NCI-H1105 treated with DMSO at 0.1 percent for 48 hours (cell line): ENCODE measurements at places on chromosomes 1 and 21.

GRCh38 chr1:160050619-160051018, 18.8 kb upstream of the PIGM start:
- no peak for DNase-seq

- DNase-seq = no peak
Observed at GRCh38 chr21:22703521-22703920, 1705.3 kb downstream of the NCAM2 start.

DNA sequence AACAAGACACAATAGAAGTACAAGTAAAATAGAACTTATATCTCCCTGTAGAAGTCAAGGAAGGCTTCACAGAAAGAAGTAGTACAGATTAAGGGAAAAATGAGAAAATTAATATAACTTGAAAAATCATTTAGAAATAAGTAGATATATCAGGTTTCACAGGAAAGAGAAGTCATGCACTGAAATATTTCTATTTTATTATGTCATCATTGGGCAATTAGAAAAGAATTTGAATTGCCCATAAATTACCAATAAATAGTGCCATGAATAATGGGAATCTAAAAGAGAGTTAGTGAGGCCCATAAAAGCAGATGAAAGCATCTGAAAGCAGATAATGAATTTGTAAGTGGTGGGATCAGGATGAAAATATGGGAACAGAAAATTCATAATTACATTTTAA, 1597.8 kb downstream of the PLA2G4A start:
- peak; percentile 28 for DNase-seq

DNA sequence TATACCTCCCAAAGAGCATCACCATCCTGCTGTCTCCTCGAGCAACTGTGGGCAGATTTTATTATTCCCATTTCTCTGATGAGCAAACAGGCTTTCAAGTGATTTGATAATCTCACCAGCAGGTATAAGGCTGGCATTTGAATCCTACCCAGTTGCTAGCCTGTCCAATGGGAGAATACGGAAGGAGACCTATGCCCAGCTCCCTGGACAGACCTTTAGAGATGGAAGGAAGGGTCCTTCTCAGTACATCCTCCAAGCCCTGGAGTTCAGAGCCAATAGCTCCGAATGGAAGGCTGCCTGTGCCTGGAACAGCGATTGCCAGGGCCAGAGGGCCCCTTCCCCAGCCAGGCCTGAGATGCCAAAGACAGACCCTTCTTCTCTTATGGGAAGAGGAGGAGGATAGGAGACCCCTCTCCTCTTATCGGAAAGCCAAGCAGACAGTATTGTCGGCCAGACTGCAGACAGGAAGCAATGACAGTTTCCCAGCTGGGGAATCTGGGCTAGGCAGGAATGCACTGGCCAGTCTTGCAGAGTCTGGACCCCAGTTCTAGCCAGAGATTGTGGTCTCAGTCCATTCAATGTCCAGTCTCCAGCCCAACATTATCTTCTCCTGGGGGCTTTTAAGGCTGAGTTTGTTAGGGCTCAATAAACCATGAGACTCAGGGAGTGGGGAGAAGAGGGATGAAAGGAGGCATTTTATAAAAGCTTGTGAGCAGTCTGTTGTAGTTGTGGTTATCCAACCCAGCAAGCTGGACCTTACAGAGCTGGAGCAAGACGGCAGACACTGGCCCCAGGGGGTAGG, 2.0 kb downstream of the IFFO2 start:
- DNase-seq = no peak

GRCh38 chr1:38735651-38736161, 123.9 kb downstream of the RRAGC start:
- DNase-seq = no peak

DNA sequence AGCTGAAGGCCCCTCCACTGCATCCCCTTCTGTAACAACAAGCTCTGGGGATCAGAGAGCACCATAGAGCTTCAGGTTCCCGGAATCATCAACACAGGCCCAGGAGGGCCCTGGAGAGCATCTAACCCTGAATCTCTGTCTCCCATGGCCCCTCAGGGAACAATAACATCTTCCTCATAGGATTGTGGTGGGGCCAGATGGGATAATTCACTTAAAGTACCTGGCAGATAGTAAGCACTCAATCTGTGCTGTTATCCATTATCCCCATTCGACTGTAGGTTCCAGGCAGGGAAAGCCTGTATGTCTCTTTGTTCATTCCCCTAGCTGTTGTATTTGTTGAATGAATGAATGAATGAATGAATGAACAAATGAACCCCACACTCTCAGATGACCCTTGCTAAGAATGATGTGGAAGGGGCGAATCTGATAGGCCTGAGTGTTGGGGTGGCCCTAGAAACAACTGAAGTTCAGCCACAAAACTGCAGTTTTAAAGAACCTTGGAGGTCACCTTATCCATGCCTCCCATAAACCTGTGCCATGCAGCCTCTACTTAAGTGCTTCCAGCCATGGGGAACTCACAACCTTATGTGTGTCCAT, 14.5 kb downstream of the LAPTM5 start:
- no peak for DNase-seq

GRCh38 chr21:41418956-41419680, 6.9 kb upstream of the MX1 start:
- DNase-seq = no peak

DNA sequence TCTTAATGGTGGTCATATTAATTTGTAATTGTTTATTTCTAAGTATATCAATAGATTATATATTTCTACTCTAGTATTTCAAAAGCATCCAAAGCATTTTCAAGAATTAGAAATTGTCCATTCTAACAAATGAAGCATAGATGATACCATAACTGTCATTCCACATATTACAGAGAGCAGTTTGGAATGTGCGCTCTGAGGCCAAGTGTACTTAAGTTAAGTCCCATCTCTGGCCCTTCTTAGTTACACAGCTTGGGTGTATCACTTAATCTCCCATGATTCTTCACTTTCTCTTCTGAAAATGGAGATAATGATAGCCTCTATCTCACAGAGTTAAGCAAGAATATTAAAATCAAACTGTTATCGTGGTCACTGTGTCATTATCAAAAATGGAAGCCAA, 281.1 kb downstream of the MRPL39 start:
- no peak for DNase-seq

- DNase-seq = no peak
Observed at GRCh38 chr1:17229379-17229778, 19.5 kb upstream of the PADI3 start.

DNA sequence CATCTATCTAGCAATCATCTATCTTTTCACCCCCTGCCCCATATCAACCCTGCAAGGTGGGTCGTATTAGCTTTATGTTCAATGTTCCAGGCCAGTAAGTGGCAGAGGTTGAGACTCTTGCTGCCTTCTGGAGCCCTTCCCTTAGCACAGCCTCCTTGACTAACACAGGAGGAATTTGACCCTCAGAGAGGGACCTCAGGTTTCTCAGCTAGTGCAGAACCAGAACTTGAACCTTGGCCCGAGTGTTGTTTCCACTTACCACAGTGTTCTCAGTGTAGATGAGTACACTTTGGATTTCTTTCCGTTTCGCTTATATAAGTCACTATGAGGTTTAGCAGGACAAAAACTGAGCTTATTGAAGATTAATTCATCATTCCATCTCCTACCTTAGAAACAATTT, 11.1 kb upstream of the ATF3 start:
- no peak for DNase-seq

DNA sequence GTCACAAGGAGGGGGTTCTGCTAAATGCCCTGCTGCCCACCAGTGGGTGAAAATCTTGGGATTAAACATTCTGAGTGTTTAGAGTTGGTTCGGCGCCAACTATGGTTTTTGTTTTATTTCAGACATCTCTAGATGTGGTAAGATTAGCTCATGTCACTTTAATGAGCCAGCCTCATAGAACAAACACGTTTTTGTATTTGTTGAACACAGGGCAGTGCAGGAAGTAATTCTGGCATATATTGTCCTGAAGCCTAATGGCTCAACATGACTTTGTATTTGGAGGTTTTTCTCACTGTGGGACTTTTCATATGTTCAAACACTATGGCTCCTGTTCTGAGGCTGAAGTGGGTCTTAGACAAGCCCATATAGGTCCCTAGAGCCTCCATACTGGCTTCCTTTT, 107.8 kb downstream of the NGF start:
- DNase-seq = no peak

- DNase-seq = peak; percentile 94
Observed at GRCh38 chr1:23800400-23801337, at the start of gene GALE. Gene GALE, minus strand, starts transcription at chr1:23800754. Its CDS starts 1,747 bp downstream, at chr1:23799007.

GRCh38 chr1:119954476-119955422, 58.4 kb upstream of the ADAM30 start:
- DNase-seq = no peak

GRCh38 chr1:156478250-156478627, 22.3 kb downstream of the MEF2D start:
- no peak for DNase-seq

- DNase-seq = no peak
Observed at GRCh38 chr1:175540896-175541645, 202.3 kb downstream of the TNR start.

GRCh38 chr1:197200272-197200899, 53.9 kb upstream of the ASPM start:
- peak; percentile 38 for DNase-seq

GRCh38 chr1:26027716-26028489, 6.3 kb downstream of the EXTL1 start:
- peak; percentile 27 for DNase-seq

GRCh38 chr1:56963667-56964066, 2.1 kb downstream of the C8B start:
- DNase-seq = no peak

DNA sequence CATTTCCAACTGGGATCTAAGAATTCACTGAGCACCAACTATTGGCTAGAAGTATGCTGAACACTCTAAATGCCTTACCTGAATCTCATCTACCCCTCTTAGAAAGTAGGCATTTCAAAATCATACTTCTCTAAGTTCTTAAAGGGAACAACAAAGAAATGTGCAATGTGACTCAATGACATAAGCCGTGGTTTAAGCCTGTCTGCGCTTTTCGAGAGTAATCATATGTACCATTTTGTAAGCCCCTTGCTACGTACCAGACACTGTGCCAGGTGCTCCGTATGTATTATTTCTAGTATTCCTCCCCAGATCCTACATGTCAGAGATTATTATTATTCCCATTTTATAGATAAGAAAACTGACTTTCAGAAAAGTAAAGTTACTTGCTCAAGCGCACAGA, 454.2 kb downstream of the SETD4 start:
- DNase-seq = no peak

- DNase-seq = no peak
Observed at GRCh38 chr1:4633346-4633745, 21.1 kb upstream of the AJAP1 start.

GRCh38 chr1:51210676-51211075, 25.4 kb upstream of the RNF11 start:
- no peak for DNase-seq
